GF-D8 (cell line): ENCODE measurements at places on chromosomes 16 and 17.

DNA sequence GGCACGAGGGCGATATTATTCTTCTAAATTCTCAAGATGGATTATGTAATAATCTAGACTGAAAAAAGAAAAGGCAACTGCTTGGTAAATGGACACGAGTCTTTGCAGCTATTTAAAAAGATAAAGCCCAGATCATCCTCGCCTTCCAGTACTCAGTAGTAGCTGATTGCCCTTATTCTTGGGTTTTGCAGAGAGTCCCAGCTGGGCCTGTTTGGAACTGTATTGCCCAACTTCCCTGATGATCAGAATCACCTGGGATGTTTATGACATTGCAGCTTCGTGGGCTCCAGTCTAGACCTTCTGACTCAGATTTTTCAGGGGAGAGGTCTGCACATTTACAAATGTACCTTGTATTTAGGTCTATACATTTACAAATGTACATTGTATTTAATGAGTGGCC, 213.5 kb downstream of the RAB11FIP4 start:
- DNase-seq, result no peak

- no peak for DNase-seq
Measured at GRCh38 chr17:66971264-66971663, 6.8 kb downstream of the CACNG4 start.

GRCh38 chr16:67555795-67556212, 6.5 kb upstream of the CTCF start:
- DNase-seq, result peak; percentile 15

DNA sequence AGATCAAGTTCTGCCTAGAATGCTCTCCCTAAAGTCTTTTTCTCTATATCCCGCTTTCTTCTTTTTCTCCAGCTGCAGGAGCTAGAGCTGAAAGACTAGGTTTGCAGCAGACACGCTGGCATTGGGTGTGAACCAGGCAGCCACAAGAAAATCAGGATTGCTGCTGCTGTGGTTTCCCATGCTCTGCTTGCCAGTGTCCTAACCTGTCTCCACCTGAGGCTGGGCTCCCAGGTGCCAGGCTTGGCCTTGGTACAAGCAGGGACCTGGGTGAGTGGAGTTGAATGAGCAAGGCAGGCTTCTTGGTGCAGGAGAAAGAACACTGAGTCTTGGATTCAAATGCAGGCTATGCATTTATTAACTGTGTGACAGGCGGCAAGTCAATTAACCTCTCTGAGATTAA, 440.3 kb upstream of the MAF start:
- DNase-seq, result no peak

DNA sequence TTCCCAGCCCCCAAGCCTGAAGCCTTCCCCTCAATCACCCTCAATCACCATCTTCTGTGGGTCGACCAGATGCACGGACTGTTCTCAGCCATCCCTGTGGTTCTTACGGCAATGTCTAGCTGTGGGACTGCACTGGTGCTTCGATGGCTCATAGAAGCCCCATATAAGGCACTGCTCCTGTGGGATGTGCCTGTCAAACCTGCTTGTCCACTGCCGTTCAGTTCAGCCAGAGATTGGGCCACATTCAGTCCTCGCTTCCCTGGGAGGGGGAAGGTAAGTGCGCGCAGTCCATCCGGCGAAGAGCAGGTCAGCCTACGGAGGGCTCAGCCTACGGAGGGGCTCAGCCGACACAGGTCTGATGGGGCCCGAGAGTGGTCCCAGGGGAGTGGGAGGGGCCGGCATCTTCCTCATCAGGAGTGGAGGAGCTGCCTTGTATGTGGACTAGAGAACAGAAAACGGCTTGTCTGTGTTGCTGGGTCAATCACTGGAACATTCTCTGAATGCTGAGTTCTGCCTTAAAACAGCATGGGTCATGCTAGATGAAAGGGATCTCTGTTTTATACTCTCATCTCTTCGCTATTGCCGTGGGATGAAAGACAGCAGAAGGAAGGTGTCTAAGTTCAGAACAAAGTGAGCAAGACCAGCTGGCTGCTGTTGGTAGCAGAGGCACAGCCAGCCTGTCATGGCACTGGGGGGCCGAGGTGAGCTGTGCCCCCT, at the start of gene CARD14:
Gene CARD14, plus strand, starts transcription at position 247 of the 717 bp plus-strand sequence. CDS start 11,409 bp downstream, outside the sequence.
- no peak for DNase-seq

DNA sequence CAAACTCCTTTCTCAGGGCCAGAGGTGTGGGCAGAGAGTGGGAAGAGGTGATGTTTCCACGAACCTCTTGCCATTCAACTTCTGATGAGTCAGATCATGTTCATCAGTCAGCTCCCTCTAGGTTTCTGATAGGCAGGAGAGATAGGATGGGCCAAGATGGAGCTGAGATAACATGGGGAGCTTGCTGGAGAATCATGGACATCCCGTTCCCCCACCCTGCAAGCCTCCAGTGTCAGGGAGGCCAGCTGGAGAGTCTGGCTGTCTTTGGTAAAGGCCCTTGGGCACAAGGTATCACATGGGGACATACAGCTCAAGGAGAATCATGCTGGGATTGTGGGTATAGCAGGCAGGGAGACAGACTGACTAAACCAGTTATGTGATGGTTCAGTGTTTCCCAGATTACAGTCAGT, 136.0 kb upstream of the IRX3 start:
- no peak for DNase-seq

GRCh38 chr17:10661437-10661836, 4.3 kb upstream of the MYH3 start:
- DNase-seq, result no peak

GRCh38 chr16:67538666-67539101, 10.1 kb downstream of the RIPOR1 start:
- no peak for DNase-seq

DNA sequence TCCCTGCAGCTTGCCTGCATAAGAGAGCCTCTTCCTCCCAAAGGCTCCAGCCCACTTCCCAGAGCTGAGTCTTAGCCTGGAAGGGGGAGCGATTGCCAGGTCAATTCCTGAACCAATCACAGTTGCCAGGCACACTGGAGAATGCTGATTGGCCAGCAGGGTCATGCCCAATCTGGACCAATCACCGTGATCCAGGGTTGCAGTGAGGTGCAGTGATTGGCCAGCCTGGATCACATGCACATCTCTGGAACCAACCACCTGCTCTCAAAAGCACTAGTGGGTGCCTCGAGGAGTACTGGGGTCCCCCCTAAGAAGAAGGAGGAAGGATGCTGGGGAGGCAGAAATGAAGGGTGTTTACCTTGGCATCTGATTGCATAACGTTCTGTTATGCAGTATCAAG, 18.4 kb downstream of the NAGPA start:
- no peak for DNase-seq

GRCh38 chr17:27417596-27418365, 38.5 kb upstream of the KSR1 start:
- DNase-seq, result no peak

DNA sequence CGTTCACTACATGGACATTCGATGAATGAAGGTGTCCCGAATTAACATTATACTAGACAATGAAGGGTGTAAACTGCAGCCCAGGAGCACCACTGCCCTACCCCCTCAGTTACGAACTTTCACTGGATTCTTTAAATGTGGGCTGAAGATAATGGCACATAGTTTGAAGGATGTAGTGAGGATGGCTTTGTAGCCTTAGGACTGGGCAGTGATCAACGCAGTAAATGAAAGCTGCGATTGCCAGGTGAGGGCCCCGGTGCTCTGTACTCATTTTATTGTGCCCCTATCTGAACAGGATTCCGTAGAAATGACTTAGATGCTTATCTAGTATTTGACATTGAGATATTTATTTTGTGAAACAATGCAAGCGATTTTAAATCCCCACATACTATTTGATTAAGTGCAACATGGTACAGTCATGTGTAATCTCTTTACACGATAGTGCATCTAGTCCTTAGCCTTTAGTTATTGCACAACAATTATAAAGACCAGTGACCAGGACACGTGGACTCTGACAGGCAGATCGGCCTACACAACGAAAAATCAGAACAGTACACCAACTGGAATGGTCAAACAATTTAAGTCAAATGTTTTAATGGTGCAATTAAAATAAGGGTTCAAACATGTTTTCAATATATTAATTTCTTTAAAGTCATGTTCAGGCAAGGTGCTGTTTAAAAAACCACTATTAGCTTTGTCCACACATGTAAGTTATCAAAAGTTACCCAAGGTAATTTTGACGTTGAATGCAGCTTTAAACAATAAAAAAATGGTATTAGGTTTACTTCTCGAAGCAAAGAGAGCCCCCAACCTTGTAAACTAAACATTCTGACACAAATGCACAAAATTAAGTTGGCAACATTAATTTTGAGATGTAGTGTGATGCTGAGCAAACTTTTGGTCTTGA, 17.4 kb upstream of the ERN1 start:
- DNase-seq, result no peak

DNA sequence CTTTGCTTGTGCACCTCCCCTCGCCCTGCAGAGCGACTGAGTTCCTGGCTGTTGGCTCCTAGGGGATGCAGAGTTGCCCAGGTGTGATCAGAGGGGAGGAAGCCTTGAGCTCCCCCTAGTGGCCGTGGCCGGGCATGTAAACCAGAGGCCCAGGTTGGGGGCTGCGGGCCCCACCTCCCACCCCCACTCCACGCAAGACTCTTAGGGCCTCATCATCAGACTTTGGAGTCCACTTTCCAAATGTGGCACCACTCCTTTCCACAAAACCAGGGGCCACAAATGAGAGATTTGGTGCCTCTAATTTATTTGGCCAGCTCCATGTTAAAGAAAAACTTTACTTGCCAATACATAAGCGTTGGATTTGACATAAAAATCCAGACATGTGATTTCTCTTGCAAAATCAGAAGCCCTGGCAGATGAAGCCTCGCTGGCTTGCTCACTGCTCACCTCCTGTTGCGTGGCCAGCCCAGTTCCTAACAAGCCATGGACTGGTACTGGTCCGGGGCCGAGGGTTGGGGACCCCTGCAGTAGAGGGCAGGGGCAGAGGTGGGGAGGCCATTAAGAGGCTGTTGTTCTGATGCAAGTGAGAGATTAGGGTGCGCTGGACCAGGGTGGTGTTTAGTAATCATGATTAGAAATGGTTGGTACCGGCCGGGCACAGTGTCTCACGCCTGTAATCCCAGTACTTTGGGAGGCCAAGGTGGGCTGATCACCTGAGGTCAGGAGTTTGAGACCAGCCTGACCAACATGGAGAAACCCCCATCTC, 28.7 kb upstream of the GAS7 start:
- DNase-seq, result no peak

DNA sequence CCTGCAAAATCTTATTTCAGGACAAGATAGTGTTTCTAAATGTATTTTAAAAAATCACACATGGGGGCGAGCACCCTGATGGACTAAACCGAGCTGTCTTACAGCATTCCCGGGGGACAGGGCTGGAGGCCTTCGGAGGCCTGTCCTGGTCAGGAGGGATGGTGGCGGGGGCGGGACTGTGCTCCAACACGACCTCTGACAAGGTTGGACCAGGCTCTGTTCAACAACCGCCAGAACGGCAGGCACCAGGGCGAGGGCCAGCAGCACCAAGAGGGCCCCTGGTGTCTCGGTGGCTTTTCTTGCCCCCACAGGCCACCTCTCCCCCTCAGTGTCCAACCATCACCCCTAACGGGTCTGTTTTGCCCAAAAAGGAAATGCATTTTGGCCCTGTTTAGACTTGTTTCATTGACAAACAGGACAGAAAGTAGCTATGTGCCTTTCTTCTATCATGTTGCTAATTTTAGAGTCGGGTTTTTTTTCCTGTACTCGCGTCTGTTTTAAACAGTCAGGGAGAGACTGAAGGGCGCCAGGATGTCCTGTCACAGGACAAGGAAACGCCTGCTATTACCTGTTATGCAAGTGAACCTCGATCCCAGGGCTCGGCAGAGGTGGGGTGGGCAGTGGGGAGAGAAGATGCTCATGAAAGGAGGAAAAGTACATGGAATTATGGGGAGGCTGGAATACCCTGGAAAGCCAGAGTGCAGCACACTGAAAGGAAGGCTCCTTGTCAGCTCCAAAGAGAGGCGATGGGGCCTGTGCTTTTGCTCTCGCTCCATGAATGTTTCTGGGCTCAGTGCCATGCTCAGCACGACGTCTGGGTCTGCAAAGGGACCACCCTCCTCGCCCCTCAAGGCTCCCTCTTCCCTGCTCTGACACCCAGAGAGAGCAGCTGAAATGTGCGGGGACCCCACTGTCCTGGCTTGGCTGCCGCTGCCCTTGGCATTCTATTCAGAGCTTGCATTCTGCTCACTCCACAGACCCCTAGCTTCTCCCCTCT, 11.9 kb downstream of the TMEM204 start:
- DNase-seq, result no peak

- DNase-seq, result no peak
Measured at GRCh38 chr16:80250381-80250780, 290.4 kb upstream of the DYNLRB2 start.

DNA sequence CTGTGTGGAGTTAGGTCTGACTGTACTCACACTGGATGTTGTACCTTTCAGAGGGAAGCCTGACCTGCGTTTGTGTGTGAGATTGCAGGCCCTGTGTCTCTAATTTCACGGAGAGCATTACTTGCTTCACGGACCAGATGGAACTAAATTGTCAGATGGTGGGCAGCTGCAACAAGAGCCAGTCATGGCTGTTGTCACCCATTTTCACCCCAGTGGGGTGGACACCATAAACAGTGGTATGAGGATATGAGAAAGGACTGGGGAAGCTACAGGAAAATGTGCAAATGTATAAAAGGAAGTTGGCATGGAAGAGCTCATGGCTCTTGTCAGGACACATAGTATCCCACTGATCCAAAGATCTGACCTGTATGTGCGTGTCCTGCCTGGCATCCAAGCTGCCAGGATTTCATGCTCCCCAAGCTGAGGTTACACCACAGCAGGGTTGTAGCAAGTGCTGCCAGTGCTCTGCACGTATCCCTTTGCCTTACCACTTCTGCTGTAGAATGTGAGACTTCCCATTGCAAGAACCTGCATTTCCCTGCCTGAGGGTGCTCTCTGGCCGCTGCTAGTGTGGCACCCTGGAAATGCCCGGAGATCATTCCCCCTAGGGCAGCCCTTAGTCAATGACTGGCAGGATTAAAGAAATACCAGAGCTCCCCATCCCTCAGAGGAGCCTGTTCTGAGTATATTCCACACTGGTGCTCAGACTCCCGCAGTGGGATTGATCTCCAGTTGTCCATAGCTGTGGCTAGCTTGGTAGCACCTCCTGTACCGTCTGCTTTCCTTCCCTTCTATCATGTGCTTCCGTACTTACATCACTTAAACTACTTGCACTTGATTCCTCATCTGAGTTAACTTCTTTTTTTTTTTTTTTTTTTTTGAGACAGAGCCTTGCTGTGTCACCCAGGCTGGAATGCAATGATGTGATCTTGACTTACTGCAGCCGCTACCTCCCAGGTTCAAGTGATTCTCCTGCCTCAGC, 70.4 kb upstream of the TANC2 start:
- DNase-seq, result no peak
